ENCODE measurements at places on chromosomes 12 and 14. TPM values are rescaled to one million over a fixed set of nuclear protein-coding genes. Genes with fewer than 3 reads are reported as not detected.

Gene C12orf56
- not detected for total RNA-seq

Gene BMP4
- 8.8 TPM for total RNA-seq

Gene PARP11
- total RNA-seq = 4.9 TPM

Gene AKAP5
- total RNA-seq = 0.16 TPM

Gene LTB4R
- 1.8 TPM for total RNA-seq

Gene VRTN
- total RNA-seq = not detected

Gene PRH2
- not detected for total RNA-seq

Gene KLRD1
- 1.6 TPM for total RNA-seq

Gene LTB4R2
- 0.65 TPM for total RNA-seq

Gene MRPS35
- total RNA-seq = 56.4 TPM

Gene MORN3
- 0.11 TPM for total RNA-seq

Gene ST8SIA1
- total RNA-seq = 3.3 TPM

Gene MRPL51
- 280 TPM for total RNA-seq

Gene PIK3C2G
- total RNA-seq = not detected

Gene PZP
- total RNA-seq = 1.3 TPM

Gene FNTB
- 15.8 TPM for total RNA-seq

Gene GLT1D1
- 0.30 TPM for total RNA-seq

Gene NOP9
- 23.4 TPM for total RNA-seq

Gene INTS13
- total RNA-seq = 27.0 TPM

Gene RPS6KL1
- total RNA-seq = 16.8 TPM

Gene IL26
- total RNA-seq = not detected

Gene GALNT8
- total RNA-seq = 2.9 TPM

Gene RGS6
- 26.1 TPM for total RNA-seq

Gene ZNF891
- 1.0 TPM for total RNA-seq

Gene ENDOU
- 0.11 TPM for total RNA-seq

Gene COX8C
- 0.94 TPM for total RNA-seq

Gene OR6S1
- total RNA-seq = not detected

Gene KRT8
- 104 TPM for total RNA-seq

Gene CLEC9A
- total RNA-seq = not detected

Gene GPR137C
- total RNA-seq = 0.65 TPM

Gene B4GALNT3
- 32.1 TPM for total RNA-seq

Gene MYF6
- total RNA-seq = not detected

Gene PCBP2
- 503 TPM for total RNA-seq

Gene MEG3
- 24.7 TPM for total RNA-seq

Gene ZC2HC1C
- 11.3 TPM for total RNA-seq

Gene RHNO1
- 3.3 TPM for total RNA-seq

Gene DCD
- total RNA-seq = not detected

Gene DEGS2
- not detected for total RNA-seq

Gene MDGA2
- total RNA-seq = not detected

Gene PLEKHD1
- total RNA-seq = 0.22 TPM

Gene GNB3
- 2.9 TPM for total RNA-seq

Gene DPPA3
- total RNA-seq = not detected

Gene VDR
- 0.11 TPM for total RNA-seq

Gene ETFBKMT
- 7.0 TPM for total RNA-seq

Gene RNFT2
- 0.62 TPM for total RNA-seq

Gene CPNE8
- 10.7 TPM for total RNA-seq

Gene WNT5B
- total RNA-seq = 3.2 TPM

Gene SERPINA3
- 55.2 TPM for total RNA-seq

All from Right ventricle myocardium superior (tissue), 1 donor.